ENCODE measurements at places on chromosomes 16 and 17.

DNA sequence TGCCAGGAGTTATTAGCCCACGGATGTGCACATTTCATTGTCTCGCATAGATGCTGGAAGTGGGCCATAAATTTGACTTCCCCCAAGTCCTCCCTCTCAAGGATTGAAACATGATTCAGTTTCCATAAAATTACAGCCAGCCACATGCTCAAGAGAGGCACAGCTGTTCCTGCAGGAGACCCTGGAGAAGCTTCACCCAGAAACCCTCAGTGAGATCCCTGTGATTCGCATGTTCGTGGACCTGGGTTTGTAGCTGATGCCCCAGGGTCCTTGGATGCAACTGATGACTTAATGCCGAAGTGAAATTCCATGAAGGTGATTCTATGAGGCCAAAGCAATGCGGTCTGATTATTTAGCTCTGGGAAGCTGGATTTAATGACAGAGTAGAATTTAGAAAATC, 24.7 kb upstream of the AQP8 start:
- DNase-seq: no peak

GRCh38 chr17:29927546-29927945, 2.5 kb downstream of the SSH2 start:
- DNase-seq: no peak

DNA sequence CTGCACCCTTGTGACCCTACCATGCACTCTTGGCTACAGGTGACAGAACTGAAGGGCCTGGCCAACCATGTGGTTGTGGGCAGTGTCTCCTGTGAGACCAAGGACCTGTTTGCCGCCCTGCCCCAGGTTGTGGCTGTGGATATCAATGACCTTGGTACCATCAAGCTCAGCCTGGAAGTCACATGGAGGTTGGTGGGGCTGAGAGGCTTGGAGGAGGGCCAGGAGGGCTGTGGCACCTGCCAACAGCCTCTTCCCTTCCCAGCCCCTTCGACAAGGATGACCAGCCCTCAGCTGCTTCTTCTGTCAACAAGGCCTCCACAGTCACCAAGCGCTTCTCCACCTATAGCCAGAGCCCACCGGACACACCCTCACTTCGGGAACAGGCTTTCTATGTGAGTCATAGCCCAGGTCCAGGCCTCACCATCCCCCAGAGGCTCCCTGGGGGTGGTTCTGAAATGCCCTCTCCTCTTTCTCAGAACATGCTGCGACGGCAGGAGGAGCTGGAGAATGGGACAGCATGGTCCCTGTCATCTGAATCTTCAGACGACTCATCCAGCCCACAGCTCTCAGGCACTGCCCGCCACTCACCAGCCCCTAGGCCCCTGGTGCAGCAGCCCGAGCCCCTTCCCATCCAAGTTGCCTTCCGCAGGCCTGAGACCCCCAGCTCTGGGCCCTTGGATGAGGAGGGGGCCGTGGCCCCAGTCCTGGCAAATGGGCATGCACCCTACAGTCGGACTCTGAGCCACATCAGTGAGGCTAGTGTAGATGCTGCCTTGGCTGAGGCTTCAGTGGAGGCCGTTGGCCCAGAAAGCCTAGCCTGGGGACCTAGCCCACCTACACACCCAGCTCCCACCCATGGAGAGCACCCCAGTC, 13.0 kb downstream of the RIPOR1 start:
- DNase-seq: no peak

- no peak for DNase-seq
Observed at GRCh38 chr17:45946841-45947256, 52.2 kb upstream of the STH start.

GRCh38 chr17:58960068-58960467, 146.6 kb downstream of the TRIM37 start:
- DNase-seq: no peak

DNA sequence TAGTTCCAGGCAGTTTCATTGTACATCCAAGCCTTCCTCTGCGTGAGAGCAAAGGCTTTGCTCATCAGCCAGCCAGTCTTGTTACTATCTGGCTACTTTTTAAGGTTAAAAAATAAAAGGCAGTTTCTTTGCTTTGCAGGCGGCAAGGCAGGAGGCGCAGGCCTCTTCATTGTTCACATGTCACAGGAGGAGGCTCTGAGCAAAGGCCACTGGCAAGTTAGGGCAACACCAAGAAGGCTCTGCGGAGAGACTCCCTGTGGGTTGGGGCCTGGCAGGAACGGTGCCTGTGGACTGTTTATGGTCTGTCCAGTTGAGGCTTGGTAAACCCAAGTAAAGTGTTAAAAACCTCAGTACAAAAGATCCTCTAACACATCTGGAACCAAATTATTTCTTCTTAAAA, 3.9 kb upstream of the NT5C start:
- no peak for DNase-seq

DNA sequence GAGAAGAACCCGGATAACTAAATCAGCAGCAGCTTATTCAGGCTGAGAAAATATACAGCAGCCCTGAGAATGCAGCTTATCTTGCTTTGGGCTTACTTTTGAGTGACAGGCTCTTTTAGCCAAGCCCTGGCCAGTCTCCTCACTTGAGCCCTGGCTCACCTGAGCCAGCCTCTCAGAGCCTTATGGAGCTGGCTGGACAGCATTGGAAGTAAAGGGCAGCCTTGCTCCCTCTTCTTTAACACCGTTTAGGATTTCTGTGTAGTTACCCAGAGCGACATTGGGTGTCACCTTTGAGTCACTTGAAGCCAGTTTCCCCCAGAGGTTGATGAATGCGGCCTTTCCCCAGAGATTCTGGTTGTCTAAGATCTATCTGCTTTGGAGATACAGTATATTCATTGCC, 7.7 kb upstream of the NPIPB2 start:
- no peak for DNase-seq

DNA sequence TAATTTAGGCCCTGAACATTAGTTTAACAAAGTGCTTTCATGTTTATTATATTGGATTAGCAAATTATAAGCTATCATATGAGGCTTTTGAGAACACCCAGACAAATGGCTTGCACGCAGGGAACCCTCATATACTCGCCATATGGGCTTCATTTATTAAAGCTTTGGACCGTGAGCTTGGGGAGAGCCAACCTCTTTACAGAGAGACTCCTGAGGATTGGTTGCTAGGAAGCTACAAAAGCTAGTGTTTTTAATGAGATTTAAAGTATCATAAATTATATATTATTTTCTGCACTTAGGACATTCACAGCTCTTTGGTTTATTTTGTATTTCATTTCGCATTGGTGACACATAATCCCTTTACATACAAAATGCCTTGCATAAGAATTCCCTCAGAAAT, 193.8 kb upstream of the TOX3 start:
- peak; percentile 0 for DNase-seq

DNA sequence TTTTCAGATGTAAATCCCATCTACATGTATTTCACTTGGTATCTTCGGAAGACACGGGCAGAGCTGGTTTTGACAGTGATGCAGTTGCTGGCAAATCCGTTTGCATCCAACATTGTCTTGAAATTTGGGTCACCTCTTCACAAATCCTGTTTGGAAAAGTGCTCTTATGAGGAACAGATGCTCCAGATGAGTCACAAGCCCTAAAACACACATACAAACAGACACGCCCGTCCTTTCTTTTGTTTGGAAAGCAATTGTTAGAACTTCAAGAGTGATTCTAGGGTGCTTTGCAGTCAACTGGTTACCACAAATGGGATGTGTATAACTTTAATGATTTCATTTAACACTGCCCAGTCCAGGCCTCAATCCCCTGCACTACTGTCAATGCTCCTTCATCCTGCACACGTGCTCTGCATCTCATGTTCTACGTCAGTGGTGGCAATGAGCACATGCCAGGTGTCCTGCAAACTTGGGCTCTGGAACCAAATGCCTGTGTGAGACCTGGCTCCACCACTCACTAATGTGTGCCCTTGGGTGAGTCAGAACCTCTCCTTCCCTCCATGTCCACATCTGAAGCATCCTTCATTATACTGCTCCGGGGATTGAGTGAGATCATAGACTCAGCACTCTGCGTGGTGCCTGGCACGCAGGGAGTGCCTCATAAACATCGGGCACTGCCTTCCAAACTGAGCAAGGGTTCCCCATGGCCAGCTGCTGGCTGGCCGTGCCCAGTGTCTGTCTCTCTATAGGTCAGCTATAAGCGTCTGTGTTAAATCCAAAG, 19.3 kb upstream of the FOXF1 start:
- no peak for DNase-seq
